SK-N-SH (cell line): ENCODE measurements at places on chromosomes 12 and 14.

GRCh38 chr12:4003576-4003975 is 130.4 kb upstream of the PARP11 start:
- DNase-seq, result no peak

GRCh38 chr12:82207556-82207955 is 150.6 kb downstream of the CCDC59 start:
- DNase-seq, result no peak

DNA sequence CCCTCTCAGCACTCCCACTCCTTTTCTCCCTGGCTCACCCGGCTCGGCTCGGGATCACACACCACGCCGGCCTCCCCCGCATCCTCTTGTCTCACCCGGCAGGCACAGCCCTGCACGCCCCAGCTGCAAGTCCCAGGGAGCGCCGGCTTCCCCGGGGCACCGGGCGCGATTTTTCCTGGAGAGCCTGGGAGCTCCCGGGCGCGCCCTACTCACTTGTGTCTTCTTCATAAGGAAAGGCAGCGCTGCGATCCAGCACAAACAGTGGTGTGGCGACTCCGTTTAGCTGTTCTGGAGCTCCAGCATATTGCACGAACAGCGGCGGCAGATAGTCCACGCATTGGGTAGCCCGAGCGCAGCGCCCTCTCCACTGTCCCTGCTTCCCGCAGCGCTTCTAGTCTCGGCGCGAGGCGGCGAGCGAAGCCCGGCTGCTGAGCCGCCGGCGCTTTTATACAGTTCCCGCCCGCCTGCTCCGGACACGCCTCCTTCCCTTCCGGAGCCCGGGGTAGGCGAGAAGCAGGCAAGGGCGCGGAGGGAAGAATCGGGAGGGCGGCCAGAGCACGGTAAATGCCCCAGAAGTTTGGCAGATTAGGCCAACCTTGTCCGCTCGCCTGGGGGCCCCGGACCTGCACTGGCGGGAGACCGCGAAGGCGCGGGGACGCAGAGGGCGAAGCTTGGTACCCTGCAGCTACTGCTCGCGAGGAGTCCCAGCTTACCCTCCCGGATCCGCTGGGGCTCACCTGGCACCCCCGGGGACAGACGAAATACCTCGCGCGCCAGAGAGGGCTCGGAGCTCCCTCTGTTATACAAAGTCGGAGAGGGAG is at the start of gene KITLG:
KITLG (minus strand) TSS at position 421 of the 821 bp plus-strand sequence; CDS start at position 228, 193 bp downstream.
- peak; percentile 83 for DNase-seq

- peak; percentile 51 for DNase-seq
Observed at GRCh38 chr12:121697093-121697698, 15.4 kb upstream of the TMEM120B start.

- DNase-seq, result no peak
Observed at GRCh38 chr12:76024942-76025600, 6.5 kb downstream of the PHLDA1 start.

GRCh38 chr14:92563359-92563758 is 49.8 kb downstream of the RIN3 start:
- DNase-seq, result no peak

DNA sequence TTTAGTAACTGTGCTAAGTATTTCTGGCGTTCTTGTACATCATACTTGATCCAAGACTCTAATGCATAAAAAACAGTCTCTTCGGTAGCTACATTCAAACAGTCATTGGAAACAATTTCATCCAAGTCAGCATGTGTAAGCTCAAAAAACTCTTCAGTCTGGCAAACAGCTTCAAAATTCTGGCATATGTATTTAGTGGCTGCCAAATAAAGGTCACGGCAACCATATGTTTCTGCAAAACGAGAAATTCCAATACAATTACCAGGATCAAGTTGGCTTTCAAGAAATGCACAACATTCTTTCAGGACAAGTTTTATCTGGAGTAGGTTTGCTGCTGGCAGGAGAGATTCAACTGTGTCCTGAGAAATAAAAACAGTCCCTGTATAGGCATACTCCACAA is 16.5 kb downstream of the KLHL28 start:
- DNase-seq, result no peak

- DNase-seq, result peak; percentile 85
Observed at GRCh38 chr14:104461676-104462449, 117.7 kb upstream of the C14orf180 start.
